ENCODE measurements at places on chromosomes 4 and X.
A peak's percentile ranks its signal among the peaks of the same experiment; 100 is the strongest.

GRCh38 chrX:46184749-46185148 lies 360.5 kb downstream of the ZNF674 start:
- no peak for DNase-seq

- DNase-seq: no peak
These were observed 76.9 kb upstream of the RPL34 start for GRCh38 chr4:108543359-108543968.

- no peak for DNase-seq
These were observed 194.7 kb upstream of the VCX3A start for GRCh38 chrX:6729626-6730025.

DNA sequence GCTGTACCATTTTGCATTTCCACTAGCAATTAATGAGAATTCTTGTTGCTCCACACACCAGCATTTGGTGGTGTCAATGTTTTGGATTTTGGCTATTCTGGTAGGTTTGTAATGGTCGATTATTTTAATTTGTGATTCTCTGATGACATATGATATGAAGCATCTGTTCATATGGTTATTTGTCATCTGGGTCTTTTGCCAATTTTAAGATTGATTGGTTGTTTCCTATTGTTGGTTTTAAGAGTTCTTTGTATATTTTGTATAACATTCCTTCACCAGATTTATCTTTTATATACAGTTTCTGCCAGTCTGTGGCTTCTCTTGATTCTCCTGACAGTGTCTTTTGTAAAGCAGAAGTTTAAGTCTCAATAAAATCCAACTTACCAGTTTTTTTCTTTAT lies 18.5 kb upstream of the BDH2 start:
- no peak for DNase-seq

GRCh38 chrX:19630776-19631707 lies 115.7 kb upstream of the MAP3K15 start:
- DNase-seq: no peak

DNA sequence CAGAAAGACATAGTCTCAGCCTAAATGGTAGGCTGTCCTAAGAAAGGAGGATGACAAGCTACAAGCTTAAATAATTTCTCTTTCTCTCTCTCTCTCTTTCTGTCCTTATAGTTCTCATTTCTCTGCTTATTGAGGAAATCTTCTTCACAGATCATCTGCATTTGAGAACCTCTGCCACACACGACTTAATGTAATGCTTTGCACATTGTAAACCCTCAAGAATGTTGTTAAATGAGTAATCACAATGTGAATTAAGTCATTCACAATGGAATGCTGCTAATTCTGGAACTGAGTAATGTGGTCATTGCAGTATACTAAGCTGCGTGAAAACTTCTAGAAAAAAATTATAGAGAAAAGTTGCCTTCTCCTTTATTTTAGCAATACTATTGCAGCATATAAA lies 508.9 kb upstream of the FTHL17 start:
- DNase-seq: no peak

- DNase-seq: no peak
These were observed 406.1 kb downstream of the RAPGEF2 start for GRCh38 chr4:159508917-159509500.

GRCh38 chr4:53590187-53590586 lies 1.1 kb downstream of the LNX1 start:
- DNase-seq: no peak

- no peak for DNase-seq
These were observed 839 bp downstream of the QDPR start for GRCh38 chr4:17511051-17511450.

DNA sequence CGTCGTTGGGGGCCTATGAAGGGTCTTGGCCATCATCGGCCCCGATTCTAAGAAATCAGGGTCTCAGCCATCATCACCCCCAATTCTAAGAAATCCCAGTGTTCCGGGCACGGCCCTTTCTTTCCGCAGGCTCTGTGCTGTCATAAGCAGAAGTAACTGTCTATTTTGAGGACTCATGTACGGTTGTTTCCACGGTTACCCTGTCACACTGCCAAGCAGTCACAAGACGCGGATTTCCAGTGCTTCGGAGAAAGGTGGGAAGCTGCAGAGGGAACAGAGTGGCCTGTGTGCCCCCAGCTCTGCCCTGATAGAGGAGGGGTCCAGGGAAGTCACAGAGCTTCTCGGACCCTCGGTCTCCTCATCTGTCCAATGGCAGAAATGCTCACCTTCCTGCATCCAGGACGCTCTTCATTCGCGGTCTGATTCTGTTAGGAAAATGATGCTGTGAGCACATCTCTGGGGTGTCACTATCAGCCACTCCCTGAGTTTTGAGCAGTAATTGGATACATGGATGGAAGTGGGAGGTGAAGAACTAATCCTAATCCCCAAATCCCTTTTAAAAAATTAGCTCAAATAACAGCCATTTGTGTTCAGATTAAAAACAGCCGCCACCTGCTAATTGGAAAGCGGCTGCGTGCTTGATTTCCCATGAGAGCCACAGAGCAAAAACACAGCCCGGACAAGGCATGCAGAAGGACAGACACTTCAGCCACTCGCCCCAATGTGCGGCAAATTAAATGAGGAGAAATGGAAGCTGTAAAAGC lies 73.1 kb downstream of the WFS1 start:
- DNase-seq: no peak

DNA sequence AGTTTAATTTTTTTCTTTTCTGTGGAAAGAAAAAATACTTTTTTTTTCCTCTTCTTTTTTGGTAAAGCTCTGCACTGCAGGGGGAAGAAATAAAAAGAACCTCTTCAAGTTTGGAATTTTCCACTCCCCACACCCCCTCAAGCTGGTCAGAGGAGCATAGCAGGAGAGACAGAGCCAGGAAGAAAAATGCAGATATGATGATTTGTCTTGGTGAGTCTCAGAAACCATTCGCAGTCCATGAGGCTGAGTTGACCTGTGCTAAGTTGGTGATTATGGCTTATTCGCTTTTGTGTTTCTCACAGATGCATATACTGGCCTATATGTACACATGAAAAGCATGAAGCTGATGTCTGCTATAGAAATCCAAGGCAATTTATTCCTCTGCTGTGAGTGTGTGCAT lies 205.9 kb downstream of the LDB2 start:
- DNase-seq: no peak

DNA sequence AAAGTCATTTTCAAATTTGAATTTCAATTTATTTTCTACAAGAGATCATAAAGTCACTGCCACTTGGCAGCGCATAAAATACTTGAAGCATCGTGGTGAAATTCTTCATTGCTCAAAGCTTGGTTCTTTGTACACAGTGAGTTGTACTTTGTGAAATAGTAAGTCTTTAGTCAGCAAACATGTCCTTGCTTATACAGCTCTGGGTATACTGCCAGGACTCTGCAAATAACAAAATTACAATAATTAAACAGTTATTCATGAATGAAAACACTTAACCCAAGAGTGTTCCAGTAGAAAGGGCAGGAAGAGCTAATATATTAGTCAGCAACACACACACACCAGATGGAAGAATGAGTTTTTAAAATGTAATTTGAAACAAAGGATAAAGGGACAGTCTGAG lies 1300.9 kb upstream of the DIAPH2 start:
- peak; percentile 50 for DNase-seq

GRCh38 chr4:22428441-22428840 lies 87.4 kb downstream of the ADGRA3 start:
- no peak for DNase-seq

DNA sequence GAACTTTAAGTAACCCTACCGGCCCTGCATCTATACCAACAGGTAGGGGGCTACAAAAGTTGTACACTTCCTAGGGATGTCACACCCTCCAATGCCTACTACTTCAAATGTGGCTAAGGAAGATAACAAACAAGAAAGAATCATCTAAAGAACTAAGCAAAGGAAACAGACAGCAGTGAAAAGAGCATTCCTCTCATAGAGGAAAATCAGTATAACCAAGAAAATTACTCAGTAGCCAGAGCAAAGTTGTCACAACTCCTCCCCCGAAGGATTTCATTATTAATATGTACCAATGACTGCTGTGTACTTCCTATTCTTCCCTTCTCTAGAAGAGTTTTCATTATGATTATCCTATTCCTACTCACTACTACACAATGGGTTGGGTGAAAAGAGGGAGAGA lies 12.6 kb downstream of the ANKRD17 start:
- DNase-seq: no peak

- DNase-seq: no peak
These were observed 48.0 kb downstream of the DHRSX start for GRCh38 chrX:2452799-2453198.

DNA sequence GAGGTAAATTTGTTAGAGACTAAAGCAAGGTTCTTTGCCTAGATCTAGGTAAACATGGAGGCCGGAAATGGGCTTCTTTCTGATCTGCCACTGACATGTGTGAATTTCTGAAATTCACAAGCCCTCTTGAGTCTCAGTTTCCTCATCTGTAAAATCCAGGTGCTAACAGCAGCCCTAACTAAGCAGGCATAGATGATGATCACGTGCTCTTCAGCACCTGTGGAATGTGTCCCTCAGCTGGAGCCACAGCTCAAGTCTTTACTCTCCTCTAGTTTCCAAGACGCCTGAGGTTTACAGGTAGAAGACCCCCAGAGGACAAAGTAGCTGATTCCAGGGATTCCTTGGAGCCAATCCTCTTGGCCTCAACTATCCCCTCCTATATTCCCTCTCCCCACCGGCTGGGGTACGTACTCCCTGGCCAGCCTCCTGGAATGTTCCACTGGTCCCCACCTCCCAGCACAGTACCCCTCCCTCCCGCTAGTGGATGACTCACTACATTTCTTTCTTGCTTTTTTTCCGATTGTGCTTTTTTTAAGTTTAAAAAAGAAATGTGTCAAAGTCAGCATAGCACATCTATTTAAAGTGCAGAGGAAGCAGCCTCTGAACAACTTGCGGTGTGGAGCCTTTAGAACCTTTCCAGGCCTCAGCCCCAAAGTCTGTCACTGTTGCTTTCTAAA lies 98.4 kb downstream of the PHKA2 start:
- DNase-seq: no peak

DNA sequence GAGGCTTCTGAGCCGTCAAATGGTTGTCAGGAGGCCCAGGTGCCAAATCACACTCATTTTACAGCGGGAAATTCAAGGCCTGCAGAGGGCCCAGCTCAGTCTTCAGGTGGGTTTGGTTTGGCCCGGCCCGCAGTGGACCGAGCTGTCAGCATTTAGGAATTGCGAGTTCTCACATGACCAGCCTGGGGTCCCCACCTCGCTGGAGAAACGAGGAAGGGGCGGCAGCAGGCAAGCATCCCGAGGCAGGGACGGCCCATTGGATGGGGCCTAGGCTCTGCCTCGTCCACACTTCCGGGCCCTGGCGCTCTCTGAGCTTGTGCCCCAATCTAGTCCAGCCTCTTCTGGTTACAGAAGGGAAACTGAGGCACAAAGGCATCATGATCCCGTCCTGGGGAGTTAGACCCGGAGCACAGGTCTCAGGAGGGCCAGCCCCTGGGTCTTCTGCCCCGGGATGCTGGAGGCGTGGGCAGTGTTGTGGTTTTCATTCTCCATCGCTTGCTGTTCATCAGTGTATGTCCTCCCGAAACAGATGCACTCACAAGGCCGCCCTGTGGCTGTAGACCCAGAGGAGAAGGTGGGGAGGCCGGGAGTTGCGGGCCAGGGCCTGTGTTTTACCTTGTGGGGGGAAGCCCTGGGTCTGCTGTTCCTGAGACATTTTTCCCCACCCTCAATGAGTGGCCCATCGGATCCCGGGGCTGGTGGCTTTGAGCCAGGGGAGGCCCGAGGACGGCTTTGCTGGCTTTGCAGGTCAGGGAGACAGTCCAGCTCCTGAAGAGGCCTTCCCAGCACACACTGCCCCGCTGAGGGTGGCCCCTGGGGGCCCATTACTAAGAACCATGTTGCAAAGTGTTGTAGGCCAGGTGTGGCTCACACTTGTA lies 8.9 kb downstream of the PSAPL1 start:
- DNase-seq: no peak

DNA sequence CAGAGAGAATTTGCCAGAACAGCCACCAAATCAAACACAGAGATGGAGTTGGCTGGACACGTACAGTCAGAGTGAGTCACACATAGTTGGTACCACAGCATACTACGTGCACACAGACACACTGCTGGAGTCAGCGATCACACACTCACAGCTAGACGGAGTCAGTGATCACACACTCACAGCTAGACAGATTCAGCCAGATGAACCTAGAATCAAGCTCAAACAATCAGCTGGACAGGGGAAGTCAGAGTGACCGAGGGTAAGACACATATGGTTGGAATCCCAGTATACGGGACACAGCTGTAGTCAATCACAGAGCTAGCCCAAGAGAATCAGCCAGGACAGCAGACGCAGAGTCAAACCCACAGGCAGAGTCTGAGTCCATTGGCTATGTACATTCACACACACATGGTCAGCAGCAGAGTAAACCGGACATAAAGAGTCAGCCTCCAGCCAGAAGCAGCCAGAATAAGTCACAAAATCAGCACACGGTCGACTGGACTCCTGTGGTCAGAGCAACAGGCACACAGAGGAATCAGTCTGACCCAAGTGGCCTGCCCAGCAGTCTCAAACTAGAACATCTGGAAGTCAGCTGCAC lies 4.6 kb downstream of the SLC38A5 start:
- no peak for DNase-seq

DNA sequence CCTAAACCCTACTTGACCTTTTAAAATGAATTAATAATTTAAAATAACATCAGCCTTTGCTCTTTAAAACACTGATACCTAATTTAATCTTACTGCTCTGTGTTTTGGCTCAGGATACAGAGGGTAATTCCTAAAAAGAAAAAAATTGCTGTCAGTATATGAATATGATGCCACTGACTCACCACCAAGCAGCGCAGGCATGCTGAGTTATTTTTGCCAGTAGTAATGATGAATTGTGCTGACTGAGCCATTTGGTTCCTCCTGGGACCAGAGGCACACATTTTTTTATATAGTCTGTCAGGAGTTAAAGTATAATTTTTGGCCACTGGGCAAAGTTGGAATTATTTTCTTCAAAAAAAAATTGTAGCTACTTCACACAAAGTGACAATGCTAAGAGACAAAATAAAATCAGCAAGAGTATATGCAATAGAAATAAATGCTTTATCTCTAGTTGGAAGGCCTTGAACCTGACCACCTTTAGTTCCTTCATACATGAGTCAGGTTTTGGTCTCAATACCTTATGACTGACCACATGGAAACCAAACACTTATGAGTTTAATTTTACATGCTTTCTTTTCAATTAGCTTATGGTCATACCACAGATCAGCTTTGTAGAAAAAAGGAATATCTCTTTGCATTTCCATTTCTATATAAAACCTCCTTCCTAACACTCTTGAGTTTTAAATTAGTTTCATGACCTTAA lies 115.1 kb downstream of the PPP3CA start:
- DNase-seq: no peak

- no peak for DNase-seq
These were observed 160.4 kb upstream of the MAMLD1 start for GRCh38 chrX:150202641-150203247.
